ENCODE measurements at places on chromosomes 13 and 19.

DNA sequence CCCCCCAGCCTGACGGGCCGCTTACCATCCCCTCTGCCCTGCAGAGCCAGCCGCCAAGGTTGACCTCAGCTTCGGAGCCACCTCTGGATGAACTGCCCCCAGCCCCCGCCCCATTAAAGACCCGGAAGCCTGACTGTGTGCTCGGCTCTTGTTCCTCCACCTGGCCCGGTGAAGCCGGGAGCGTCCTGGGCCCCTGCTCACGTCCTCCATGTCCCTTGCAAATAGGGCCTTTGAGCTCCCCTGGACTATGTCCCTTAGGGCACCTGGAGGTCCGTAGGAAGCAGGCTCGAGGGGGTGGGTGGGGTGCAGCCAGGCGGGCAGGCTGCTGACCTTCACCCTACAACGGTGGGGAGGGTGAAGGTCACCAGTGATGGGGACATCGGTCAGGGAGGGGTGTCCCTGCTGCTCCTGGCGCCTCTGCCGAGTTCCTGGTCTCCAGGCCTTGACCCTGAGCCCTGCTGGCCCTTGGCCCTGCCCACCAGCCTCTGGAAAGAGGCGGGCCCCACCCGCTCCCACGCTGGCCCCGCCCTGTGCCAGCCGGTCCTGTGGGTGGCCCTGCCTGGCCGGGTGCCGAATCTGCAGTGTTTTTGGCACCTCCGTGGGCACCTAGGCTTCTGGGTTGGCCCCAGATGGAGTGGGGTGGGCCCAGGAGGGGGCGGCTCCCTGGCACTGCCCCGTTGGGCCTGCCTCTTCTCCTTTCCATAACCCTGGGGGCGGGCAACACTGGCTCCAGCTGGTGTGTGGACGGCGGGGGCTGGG is 3.3 kb downstream of the ATP5F1D start:
- DNase-seq, result peak; percentile 83

DNA sequence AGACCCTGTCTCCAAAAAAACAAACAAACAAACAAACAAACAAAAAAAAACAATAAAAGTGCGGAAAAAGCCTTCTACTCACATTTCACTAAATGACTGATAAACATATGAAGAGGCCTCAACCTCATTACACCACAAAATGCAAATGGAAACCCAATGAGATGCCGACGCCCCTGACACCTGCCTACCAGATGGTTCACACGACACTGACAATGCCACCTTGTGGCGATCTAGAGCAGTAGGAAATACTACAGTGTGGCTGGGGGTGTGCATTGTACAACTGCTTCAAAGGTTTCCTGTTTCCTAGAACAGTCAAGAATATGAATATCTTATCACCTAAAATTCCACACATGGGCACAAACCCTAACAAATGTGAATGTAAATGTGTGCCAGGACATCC is 14.0 kb downstream of the SCGB2B2 start:
- no peak for DNase-seq

DNA sequence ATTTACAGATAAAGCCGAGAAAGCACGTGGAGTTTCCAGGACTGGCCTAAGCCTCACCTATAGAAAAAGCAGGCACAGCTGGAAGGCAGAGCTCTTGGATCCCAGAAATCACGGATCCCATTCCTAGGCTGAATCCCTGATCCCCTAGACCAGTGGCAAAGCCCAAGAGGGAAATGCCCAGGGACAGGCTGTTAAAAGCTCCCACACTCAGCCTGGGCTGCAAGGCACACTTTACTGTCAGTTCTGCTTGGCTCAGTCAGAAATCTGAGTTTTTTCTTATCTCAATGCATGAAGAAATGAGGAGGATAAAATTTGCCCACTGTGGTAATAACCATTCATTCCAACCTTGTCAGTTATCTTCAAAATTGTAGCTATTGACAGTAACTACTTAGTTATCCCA is 8.0 kb upstream of the FUT2 start:
- DNase-seq, result no peak

- DNase-seq, result no peak
Measured at GRCh38 chr13:70178346-70178745, 70.1 kb upstream of the KLHL1 start.

DNA sequence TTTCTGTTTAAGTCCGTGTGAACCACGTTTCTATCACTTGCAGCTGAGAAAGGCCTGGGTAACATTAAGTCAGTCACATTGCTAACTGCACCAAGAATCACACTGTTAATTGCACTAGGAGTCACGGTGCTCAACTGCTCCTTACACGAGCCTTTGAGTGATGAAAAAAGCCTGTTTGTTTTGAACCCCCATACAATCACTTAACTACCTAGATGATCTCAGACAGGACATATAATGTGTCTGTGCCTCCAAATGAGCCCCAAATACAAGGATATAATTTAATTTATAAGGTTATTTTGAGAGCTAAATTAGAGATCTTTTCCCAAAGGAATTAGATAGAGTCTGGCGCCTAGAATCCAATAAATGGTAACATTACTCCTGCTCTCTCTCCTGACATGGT is 84.1 kb downstream of the MIPEP start:
- no peak for DNase-seq

DNA sequence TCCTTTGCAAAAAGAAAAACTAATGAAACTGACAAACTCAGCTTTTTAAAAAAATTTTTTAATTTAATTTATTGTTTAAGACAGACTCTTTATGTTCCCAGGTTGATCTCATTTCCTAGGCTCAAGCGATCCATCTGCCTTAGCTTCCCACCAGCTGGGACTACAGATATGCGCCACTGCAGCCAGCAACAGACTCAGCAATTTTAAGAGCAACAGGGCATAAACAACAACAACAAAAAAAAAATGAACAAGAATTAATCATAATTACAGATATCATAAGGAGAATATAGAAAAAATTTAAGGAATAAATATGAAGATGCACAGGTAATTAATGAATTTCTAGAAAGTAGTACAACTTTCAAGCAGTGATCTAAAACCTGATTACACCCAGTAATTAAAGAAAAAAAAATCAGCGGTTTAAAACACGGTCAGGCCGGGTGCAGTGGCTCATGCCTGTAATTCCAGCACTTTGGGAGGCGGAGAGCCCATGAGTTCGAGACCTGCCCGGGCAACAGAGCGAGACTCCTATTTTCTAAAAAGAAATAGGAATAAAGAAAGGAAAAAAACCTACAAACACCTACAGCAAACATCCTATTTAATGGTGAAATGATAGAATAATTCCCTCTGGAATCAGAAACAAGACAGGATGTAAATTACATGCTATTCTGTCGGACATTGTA is 1.4 kb downstream of the ZNF699 start:
- no peak for DNase-seq

GRCh38 chr19:1270213-1270853 is 1.2 kb downstream of the CIRBP start:
- no peak for DNase-seq

DNA sequence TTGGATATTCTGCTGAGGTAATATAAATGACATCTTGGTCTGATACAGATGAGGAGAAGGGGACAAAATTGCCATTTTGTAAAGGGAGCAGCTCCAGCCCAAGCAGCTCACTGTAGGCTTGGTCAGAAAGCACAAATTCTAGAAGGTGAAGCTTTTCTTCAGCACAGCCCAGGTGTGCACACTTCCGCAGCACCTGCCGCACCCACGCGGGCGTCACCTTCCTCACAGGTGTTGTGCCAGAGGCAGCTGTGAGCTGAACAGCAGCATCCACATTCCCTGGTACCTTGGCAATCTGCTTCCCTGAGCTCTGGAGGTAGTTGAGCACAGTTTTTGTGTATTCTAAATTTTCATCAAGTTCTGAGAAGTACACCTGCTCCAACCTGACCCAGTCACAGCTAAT is 79.0 kb downstream of the SACS start:
- DNase-seq, result no peak

- DNase-seq, result no peak
Measured at GRCh38 chr19:41330481-41330880, 20.5 kb downstream of the CCDC97 start.

GRCh38 chr13:112992931-112993680 is 24.1 kb downstream of the MCF2L start:
- DNase-seq, result no peak

GRCh38 chr19:31315652-31316051 is 33.6 kb downstream of the TSHZ3 start:
- DNase-seq, result no peak

GRCh38 chr13:47166336-47166735 is 269.5 kb upstream of the HTR2A start:
- DNase-seq, result no peak

DNA sequence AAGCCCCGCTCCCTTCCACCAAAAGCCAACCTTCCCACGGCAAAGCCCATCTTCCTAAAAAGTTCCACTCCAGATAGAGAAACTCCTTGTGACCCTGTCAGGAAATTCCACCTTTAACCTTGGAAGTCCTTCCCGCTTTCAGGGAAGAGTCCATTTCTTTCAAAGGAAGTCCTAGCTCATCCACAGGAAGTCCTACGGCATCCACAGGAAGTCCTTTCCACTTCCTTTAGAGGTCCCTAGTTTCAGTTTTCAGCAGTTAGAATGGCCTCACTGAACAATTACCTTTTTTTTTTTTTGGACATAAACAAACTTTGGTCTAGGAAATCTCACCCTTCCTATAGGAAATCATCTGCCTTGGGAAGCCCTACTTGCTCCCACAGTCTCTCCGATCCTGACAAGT is 31.7 kb downstream of the TRPM4 start:
- no peak for DNase-seq

- DNase-seq, result no peak
Measured at GRCh38 chr13:28475916-28476725, 18.8 kb downstream of the FLT1 start.

DNA sequence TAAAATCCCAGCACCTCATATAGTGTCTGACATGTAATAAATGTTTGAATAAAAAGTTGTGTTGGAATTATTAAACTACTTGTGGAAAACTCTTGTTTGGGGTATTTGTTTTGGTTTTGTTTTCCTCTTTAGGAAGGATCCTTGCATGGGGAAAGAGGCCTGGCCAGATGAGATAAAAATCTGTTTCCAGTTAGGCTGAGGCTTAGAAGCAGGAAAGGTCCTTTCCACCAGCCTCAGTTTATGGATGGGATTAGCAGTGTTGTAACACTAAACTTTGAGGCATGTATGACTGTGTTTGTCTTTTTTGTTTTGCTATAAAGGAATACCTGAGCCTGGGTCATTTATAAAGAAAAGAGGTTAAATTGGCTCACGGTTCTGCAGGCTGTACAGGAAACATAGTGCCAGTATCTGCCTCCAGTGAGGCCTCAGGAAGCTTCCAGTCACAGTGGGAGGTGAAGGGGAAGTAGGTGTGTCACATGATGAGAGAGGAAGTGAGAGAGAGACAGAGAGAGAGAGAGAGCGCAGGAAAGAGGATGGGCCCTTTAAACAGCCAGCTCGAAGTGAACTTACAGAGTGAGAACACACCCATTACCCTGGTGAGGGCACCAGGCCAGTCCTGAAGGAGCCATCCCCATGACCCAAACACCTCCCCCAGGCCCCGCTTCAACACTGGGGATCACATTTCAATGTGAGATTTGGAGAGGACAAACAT is 21.6 kb downstream of the SPATA13 start:
- no peak for DNase-seq

DNA sequence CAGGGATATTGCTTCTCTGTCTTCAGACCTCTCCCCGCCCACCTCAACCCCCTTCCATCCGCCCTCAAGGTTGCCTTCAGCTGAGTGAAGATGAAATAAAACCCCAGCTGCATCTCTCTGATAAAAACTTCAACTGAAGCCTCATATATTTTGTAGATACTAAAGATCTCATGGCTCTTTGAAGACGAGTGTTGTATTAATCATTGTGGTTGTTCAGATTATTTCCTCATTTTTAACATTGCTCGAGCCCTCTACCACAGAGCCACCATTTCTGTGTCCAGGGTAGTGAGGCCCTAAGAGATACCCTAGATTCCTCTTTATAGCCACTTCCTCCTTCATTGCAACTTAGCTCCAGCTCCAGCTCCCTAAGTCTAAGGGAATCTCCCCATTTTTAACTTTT is 312.8 kb upstream of the ZNF507 start:
- no peak for DNase-seq

DNA sequence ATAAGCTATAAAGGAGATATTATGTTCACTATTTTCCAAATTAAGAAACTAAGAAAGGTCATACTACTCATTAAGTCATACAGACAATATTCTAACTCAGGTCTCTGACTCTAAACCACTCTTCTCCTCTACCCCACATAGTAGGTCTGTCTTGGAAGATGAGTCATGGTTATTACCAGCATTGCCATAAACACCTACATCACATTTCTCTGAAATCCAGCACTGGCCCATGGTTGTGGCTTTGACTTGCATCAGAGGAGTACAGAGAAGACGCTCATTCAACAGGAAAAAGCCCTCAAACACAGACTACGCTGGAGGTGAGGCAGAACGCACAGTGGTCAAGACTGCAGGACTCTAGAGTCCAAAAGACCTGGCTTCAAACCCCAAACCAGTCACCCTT is 476.8 kb downstream of the COG6 start:
- no peak for DNase-seq

DNA sequence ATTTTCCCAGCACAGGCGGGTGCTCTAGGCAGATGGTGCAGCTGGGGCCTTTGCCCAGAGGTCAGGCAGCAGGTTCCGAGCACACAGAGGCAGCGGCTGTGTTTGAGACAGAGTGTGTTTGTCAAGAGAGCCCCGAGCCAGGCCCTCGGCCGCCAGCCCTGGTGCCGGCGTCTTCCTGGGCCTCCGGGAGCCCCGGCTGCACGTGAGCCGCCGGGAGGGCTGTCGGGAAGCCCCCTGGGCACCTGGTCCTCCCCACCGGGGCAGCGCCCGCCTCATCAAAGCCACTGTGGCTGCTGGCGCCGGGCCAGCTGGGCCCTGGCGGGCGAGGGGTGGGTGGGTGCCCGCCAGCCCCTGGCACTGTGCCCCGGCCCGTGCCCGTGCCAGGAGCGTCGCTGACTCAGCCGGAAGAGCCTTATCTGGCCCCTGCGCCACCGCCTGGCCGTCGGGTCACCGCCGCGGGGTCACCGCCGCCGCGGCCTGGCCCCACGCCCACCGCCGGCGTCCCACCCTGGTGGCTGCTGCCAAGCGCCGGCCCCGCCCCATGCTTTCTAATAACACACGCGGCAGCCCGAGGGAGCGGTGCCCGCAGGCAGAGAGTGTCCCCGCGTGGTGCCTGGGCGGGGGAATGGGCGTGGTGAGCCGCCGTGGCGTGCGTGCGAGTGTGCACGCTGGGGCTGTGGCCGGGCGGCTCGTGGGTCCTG is 14.9 kb downstream of the ARID3A start:
- peak; percentile 81 for DNase-seq

All from adrenal gland (tissue), 19 donors.